ENCODE measurements at places on chromosomes 1 and 21.

GRCh38 chr1:44799770-44800584 lies at the start of gene PLK3:
Gene PLK3, plus strand, starts transcription at chr1:44800377. Its CDS starts 87 bp downstream, at chr1:44800464.
- peak; percentile 99 for DNase-seq

DNA sequence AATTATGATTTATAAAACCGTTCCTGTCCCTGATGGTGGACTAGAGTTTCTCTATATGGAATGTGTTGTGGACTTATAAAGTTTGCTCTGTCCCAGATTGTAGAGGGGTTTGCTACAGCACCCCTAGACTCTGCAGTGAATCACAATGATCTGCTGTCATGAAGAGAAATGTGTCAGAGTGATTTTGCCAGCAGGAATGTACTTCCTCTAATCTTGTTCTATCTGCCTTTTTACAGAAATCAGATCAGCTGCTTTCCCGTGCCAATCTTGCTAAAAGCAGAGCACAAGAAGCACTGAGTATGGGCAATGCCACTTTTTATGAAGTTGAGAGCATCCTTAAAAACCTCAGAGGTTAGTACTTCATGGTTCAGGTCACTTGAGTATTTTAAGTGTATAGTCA lies 52.0 kb downstream of the LAMC2 start:
- DNase-seq: peak; percentile 12

- DNase-seq: no peak
Observed at GRCh38 chr21:43324596-43324995, 102.3 kb downstream of the SIK1 start.

DNA sequence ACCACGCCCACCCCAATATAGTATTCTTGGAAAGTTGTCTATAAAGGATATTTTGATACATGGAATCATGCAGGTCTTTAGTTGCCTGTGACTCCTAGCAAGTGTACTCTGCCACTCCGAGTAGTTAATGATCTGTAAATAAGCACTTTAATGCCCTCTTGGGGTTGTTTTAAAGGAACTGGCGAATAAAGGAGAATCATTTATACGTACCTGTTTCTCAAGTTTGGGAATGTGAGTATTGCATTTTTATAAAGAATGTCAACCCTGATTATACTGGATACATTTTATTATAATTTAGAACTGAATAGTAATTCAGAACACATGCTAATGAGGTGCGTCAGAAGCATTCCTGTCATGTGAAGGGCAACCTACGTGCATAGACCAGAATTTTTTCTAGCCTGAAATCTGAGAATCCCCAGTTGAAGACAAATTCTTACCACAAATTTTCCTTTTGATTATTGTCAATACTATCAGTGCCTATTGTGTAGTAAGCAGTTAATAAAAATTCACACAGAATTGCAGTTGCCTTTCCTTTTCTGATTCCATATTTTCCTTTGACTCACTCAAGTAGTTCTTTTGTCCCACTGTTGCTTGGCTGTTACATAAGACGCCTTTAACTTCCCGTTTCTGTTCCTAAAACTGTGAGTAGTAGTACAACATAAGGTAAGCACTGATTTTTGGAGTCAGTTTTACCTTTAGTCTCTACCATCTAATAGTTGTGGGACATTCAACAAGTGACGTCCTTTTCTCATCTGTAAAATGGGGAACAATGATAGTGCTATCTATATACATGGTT lies 5.1 kb downstream of the AHCYL1 start:
- no peak for DNase-seq

DNA sequence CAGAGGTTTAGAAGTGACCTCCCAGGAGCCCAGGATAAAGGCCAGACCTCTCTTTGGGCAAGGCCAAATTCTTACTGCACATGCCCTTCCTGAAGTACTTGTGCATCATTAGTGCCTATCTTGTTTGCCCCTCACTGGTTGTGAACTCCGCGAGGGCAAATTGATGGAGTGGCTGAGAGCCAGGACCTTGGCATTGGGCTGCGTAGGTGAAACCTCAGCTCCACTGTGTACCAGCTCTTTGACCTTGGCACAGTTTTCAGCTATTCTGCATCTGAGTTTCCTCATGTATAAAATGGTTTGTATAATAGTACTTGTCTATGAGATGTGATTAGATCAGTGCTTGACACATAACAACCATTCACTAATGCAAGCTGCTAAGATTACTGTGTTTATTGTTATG lies 11.5 kb downstream of the OTUD3 start:
- no peak for DNase-seq

GRCh38 chr1:17539118-17539476 lies 401 bp upstream of the ARHGEF10L start:
- DNase-seq: no peak

GRCh38 chr1:234554218-234554697 lies 55.7 kb downstream of the IRF2BP2 start:
- DNase-seq: no peak
